ENCODE measurements at places on chromosomes 6 and 20.

DNA sequence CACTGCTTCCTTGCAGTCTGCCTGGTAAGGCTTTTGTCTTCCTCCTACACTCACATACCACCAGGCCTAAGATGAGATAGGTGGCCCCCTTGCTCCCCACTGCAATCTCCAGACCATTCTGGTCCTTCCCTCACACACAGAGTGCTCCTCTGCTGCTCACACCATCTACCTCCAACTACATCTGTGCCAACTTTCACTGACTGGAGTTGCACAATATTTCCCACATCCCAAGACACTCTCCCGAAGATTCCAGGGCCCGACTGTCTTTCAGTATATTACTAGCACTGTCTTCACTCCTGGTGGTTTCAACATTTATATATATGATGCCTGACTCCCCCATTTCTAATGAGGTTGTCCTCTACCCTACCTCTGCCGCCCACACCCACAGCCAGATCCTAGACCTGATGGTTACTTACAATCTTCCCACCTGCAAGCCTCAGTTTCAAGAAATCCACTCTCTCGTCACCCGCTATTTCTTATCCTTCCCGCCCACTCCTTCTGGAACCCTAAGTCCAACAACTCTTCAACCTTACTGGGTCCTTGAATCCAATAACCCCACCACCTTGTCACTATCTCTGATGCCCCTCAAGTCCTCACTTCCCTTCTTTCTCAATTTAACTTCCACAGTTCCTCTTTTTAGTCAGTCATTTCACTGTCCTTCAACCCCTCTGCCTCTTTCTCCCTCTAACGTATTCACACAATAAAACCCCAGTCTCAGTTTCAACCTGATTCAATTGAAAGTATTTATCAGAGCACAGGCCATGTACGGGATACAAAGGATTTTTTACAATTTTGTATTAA lies 21.6 kb downstream of the RALGAPA2 start:
- no peak for DNase-seq

- no peak for DNase-seq
Observed at GRCh38 chr20:41370176-41370575, 3.6 kb upstream of the EMILIN3 start.

GRCh38 chr20:54643761-54644160 lies 168.4 kb downstream of the DOK5 start:
- no peak for DNase-seq

DNA sequence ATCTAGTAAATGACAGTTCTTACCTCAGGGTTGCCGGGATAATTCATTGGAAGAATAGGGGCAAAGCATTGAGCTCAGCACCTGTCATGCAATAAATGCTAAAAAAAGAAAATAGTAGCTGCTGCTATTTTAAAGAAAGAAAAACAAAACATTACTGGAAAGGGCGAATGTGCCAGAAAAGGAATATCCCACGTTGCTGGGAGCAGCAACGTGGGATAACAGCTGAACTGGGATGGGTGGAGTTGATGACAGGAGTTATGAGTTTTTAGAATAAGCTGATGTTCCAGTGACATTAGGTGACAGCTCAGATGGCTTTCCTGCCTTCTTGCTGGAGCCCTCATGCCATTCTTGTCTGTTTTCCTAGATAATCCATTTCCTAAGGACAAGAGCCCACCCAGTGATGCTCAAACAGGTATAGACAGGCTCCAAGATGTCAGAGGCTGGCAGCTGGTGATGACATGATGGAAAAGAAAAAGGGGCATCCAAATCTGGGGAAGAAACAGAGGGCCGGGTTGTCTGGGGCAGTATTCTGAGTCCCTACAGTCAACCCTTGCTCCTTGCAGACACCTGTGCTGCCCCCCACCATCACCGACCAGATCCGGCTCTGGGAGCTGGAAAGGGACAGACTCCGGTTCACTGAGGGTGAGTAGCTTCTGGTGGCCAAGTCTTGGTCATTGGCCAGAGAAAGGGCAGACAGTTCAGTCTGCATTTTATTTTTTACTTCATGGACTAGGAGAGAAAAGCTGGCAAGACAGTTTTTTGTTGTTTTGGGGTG lies 1.1 kb upstream of the VARS2 start:
- DNase-seq, result no peak

- DNase-seq, result no peak
Observed at GRCh38 chr6:113425977-113426660, 431.0 kb upstream of the MARCKS start.

DNA sequence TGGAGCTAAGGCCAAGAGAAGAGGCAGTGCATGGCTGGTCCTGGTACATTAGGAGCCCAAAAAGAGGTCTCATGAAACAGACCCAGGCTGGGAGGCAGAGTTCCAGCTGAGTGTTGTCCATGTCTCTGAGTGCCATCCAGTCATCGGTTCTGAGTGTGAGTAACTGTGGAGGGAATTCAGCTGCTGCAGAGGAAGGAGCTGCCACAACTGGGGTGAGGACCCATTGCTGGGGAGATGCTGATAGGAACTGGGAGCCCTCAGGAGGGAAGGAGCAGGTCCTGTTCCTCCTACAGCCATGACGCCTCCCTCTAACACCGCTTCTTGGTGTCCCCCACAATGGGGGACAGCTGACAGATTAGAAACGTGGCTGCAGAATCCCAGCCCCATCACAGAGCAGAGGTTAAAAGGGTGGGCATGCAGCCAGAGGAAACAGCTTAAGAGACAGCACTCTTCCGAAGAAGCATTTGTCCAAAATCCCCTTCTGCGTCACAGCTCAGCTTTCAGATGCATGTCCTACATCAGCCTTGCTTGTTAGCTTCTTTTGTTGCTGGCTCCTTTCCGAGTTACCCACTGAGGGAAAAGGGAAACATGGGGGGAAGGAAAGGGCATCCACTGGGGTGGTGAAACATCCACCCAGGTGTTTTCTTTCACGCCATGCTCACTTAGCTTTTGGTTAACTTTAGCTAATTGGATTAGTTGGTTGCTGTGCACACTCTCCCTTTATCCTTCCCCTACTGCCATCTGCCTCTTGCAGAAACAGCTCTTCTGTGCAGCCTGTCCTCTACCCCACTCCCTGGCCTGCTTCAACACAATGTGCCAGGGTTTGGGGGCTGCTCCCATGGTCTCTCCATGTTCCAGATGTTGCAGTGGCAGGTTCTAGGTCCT lies 239.2 kb downstream of the SYNDIG1 start:
- DNase-seq, result no peak

- DNase-seq, result no peak
Observed at GRCh38 chr20:50039706-50040431, 57.1 kb downstream of the SNAI1 start.

DNA sequence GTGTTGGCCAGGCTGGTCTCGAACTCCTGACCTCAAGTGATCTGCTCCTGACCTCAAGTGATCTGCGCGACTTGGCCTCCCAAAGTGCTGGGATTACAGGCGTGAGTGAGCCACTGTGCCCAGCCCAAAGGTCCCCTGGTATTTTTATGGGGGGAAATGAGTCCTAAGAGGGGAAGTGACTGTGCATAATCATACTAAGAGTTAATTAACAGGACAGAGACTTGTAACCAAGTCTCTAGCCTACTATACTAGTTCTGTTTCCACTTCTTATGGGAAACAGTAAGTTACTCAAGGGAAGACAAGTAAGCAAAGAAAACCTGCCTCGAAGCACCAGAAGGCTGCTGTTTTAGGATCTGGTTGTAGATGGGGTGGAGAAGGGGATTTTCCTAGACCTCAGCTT lies 27.9 kb downstream of the TCF15 start:
- DNase-seq, result no peak

DNA sequence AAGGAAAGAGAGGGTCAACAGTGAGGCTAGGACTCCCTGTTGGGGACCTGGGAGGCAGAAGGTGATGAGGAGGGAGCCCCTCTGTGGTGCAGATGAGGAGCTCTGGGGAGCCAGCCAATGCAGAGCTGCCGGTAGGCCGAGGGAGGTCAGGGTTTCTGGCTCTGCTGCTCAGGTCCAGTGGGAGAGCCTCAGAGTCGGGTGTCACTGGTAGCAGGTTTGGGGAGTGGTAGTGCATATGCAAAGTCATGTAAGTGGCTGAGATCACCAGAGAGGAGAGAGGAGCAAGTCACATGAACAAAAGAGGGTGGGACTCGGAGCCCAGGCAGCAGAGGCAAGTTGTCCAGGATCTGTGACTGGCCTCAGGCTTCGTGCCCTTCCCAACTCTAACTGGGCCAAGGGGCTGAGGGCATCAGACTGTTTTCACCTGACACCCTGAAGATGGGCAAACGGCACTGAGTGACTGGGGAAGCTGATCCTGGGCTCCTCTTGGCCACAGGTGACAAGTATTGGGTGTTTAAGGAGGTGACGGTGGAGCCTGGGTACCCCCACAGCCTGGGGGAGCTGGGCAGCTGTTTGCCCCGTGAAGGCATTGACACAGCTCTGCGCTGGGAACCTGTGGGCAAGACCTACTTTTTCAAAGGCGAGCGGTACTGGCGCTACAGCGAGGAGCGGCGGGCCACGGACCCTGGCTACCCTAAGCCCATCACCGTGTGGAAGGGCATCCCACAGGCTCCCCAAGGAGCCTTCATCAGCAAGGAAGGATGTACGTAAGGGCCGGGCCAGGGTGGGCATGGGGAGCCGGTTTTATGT lies 6.6 kb downstream of the MMP24OS start:
- no peak for DNase-seq

- DNase-seq, result no peak
Observed at GRCh38 chr20:64160526-64161355, 3.5 kb upstream of the MYT1 start.

DNA sequence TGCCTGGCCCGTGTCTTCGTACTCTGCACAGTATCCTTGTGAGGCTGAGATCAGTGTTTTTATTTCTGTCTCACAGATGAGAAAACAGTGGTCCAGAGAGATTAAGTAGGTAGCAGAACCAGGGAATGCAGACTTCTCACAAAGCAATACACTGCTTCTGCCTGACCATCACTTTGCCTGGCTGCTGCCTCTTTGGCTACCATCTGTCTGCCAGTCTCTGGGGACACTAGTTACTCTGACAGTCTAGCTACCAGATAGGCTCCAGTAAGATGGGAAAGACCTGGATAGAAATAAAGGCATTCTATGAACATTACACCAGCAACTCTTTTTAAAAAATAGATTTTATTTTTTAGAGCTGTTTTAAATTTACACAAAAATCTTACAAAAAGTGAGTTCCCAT lies 96.9 kb downstream of the PHACTR3 start:
- DNase-seq, result no peak

- no peak for DNase-seq
Observed at GRCh38 chr6:6176127-6176526, 144.3 kb downstream of the F13A1 start.

DNA sequence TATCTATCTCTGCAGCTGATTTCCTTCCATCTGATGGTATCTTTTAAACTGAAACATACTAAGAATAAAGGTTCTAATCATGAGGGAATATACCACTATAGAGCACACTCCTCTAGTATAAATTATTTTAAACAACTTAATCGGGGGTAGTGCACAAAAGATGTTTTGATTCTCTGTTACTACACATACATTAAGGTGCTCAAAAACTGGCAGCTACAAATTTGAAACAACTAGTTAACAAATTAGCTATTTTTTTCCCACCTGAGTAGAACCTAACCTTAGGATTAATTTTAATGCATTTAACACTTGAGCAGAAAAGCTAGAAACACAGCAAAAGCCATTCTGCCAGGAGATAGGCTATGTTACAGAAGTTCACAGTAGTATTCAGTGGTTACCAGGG lies 23.0 kb downstream of the CCNC start:
- no peak for DNase-seq

DNA sequence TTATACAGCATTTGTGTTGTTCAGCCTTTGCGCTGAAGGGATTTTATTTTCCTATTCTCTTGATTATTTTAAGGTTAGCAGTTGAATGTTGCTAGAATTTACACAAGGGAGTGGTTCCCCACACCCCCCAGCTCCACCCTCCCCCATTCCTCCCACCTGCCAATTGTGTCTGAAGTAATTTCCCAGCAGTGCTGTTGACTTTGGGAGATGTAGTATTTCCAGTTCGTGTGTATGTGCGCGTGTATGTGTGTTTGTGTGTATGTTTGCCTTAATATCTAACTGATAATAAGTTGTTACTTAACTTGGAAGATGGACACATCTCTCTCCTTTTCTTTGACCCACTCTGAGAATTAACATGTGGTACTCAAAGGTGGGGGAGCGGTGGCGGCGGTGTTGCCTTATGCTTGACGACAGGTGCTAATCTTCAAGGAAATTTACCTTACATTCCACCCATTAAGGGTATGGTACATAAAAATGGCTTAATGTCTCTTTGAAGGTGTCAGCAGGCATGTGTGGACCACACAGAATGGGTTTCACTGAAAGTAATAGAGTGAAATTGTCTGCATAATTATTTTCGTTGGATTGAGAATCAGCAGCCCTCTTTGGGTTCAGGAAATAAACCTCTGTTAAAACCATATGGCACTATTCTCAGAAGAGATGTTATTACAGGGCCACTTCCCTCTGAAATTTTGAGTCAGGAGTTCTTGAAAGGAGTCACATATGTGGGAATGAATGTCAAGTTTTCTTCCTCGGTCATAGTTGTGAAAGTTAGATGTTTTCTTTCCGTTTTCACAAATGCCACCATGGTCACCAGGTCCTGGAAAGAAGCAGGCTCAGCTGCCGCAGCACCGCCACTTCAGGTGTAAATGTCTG lies 95.6 kb upstream of the SUPT3H start:
- no peak for DNase-seq

DNA sequence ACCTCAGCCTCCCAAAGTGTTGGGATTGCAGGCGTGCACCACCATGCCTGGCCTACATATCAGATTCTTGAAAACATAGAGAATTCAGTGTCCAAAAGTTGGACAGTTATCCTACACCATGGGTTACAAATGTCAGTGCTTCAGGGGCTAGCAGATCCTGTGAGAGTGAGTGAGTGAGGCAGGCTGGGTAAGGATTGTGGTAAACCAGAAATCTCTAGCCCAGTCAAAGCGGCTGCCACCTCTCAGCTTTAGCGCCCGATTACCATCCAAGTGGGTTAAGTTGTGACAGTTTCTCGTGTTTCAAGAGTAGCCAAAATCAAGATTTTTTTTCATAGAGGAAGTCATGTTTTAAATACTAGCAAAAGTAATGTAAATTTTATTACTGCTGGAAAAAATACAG lies 21.9 kb upstream of the CSE1L start:
- DNase-seq, result no peak

DNA sequence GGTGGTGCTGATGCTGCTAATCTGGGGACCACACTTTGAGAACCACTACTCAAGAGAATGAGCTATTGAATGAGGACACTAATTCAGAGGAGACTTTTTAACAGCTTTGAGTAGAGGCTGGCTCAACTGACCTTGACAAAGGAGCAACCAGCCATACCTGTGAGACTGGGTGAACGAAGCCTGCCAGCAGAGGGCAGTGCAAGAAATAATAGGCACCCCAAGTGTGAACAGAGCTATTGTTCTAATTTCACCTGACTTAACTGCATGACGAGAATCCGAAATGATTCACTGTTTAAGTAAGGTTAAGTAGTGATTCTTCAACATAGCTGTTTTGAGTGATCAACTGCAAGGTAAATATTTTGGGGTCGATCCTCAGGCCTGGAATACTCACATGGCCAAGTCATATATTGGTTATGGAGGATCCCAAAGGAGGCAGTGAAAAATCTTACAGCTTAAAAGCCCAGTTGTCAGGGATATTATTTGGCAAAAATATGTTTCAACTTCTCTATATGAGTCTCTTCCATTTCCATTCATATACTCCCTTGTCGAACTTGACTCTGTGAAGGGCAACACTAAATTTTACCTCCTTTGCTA lies 550.5 kb upstream of the MARCKS start:
- no peak for DNase-seq

GRCh38 chr20:35238170-35238569 lies 11.7 kb downstream of the MMP24 start:
- no peak for DNase-seq

Measured in activated effector memory CD4-positive, alpha-beta T cell treated with Interleukin-2 at 50 U/mL for 16 hours (primary cell).